Stimulated activated CD4-positive, alpha-beta T cell treated with anti-CD3 and anti-CD28 coated beads, TNF-alpha, amount 100 ng/mL, for 24 hours (primary cell): ENCODE measurements at places on chromosomes 7 and 10.

GRCh38 chr7:55304018-55304762, 60.9 kb upstream of the LANCL2 start:
- no peak for DNase-seq

- peak; percentile 57 for DNase-seq
Observed at GRCh38 chr7:26156451-26157420, 4.7 kb downstream of the NFE2L3 start.

DNA sequence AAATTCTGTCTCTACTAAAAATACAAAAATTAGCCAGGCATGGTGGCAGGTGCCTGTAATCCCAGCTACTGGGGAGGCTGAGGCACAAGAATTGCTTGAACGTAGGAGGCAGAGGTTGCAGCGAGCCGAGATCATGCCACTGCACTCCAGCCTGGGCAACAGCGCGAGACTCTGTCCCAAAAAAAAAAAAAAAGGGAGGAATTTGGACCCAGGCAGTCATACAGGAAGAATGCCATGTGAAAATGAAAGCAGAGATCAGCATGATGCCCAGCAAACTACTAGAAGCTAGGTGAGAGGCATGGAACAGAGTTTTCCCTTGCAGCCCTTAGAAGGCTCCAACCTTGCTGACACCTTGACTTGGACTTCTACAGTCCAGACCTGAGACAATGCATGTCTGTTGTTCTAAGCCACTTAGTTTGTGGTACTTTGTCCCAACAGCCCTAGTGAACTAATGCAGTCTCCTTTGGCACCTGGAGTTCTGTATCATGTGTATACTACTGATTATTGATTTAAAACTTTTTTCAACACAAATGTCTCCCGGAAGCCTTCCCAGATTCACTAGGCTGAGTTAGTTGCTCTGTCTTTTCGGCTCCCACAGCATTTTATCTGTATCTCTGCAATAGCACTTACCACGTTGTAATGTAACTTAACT, 10.2 kb upstream of the BAG3 start:
- no peak for DNase-seq

DNA sequence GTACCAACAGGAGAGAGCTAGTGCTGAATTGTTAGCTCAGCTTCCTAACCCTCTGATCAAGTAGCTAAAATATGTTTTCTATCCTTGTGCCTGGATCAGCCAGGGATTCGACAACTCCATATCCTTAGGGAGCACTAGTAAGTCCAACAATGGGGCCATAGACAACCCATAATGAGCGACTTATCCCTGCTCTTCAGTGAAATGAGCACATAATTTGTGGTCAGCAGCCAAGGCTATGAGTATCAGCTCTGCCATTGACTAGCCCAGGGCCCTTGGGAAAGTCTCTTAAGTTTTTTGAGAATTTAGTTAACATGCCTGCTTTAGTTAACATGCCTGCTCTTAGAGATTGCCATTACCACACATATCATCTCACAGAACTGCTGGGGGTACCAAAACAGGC, 39.3 kb downstream of the COL1A2 start:
- DNase-seq = no peak

- DNase-seq = no peak
Observed at GRCh38 chr10:99172950-99173349, 62.7 kb downstream of the HPSE2 start.
